ENCODE measurements at places on chromosomes 5 and 9.

DNA sequence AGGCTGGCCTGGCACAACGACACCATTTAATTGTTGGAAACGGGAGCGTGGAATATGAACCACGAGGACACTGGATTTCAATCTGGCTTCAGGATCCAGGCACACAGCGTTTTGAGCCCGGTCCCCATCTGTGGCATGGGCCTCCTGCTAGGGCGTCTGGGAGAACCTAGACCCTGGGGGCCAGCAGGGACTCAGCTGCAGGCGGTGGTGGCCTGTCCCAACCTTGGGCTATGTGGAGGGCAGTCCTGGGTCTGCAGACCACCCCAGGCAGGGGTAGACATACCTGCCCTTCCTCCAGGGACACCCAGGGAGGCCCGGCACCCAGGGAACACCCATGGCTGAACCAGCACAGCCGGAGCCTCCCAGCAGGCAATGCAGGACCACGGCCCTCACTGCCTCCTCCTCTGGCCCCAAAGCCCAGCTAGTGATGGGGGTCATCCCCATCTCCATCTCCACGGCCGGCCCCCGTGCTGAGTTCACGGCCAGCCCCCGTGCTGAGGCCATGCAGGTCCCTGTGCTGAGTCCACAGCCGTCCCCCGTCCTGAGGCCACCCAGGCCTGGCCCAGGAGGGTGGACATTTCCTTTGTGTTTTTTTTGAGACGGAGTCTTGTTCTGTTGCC lies 18.5 kb upstream of the UBAC1 start:
- no peak for DNase-seq

GRCh38 chr9:12425878-12426864 lies 267.0 kb upstream of the TYRP1 start:
- DNase-seq: no peak

DNA sequence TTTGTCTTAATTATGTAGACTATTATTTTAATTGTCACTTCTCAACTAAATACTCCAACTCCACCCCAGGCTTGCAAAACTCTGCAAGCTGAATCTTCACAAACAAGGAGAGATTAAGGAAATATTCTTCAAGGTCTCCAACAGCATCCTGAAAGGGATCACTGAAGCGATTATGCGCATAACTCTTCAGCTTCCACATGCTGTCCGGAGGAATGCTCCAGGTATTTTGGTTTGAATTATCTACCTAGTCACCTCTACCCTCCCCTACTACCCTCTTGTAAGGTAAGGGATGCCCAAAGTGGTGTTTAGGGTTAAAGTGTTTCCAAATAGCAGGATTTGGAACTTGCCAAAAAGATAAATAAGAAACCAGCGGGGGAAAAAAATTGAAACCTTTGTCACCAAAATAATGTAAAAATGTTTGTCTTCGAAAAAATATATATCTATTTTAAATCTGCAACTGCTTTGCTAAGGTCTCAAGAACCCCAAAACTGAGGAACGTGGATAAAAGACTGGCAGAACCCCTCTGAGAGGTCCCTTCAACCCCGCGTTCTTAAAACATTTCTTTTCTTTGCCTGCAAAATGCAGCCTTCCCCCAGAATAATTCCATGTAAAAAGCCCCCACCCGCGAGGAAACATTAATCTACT lies 11.6 kb downstream of the PTCH1 start:
- no peak for DNase-seq

DNA sequence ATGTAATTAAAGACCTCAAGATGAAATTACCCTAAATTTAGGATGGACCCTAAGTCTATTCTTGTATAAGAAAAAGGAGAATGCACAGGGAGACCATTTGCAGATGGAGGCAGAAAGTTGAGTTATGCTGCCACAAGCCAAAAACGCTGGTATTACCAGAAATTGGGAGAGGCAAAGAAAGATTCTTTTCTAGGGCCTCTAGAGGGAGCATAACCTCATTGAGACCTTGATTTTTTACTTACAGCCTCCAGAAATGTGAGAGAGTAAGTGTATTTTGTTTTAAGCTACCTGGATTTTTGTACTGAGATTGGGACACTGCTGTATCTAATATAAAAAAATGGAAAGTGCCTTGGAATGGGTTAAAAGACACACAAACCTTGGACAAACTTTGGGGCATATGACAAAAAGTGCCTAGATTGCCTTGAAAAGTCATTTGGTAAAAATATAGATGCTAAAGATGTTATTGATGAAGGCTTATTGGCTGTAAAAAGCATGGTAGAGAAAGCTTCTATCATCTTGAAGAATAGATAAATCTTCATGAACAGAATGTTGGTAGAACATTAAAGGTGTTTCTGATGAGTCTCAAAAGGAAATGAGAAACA lies 174.7 kb upstream of the PRDM9 start:
- DNase-seq: no peak

GRCh38 chr5:144325532-144325931 lies 154.9 kb downstream of the KCTD16 start:
- DNase-seq: no peak

GRCh38 chr5:130720355-130720754 lies 444.7 kb downstream of the HINT1 start:
- DNase-seq: no peak

- DNase-seq: no peak
These were observed 24.2 kb upstream of the ANKRD33B start for GRCh38 chr5:10539687-10539998.

- DNase-seq: no peak
These were observed 128.8 kb downstream of the FER start for GRCh38 chr5:108876451-108876850.
